ENCODE measurements at places on chromosomes 6 and 20. TPM values are rescaled to one million over a fixed set of nuclear protein-coding genes. Genes with fewer than 3 reads are reported as not detected.

GRCh38 chr6:169081248-169081647, 172.4 kb downstream of the THBS2 start:
- DNase-seq: no peak

The BCKDHB gene
- total RNA-seq: 17.9 TPM

The POLR1H gene
- total RNA-seq: 16.5 TPM

The PNPLA1 gene
- not detected for total RNA-seq

The IL17F gene
- total RNA-seq: not detected

DNA sequence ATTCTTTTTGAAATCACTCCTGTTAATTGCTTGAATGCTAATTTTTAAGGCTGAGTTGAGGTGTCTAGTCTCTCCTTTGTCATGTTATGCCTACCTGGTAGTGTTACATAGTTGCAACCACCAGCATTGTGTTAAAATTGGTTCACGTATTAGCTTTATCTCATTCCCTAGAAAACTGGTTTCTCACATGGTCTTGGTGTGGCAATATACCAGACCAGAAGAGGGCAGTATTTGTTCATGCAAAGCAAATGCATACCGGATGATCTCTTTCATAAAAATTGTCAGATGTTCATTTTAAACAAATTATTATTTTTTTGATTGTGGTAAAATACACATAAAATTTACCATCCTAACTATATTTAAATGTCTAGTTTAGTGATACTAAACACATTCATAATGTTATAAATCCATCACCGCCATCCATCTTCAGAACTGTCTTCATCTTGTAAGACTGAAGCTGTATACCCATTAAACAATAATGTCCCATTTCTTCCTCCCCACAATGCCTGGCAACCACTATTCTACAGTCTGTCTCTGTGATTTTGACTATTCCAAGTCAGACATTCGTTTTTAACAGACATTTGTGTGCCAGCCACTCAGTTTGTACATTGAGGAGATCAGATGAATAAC, 92.8 kb downstream of the ATRN start:
- no peak for DNase-seq

DNA sequence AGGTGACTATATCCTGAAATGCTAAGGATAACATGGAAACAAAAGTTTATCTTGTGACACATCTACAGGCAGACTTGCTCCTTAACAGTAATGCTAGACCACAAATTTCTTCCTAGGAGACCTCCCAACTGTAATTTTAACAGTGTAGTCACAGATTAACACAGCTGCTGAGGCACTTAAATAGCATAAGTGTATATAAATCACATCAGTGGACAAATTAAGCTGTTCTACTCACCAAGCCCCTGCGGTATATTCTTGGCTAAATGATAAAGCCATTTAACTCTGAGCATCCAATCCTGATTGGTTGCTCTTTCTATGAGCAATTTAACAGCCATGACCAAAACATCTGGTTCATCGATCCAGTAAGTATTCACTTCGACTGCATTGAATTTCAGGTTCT, 73.3 kb upstream of the LYRM2 start:
- DNase-seq: no peak

DNA sequence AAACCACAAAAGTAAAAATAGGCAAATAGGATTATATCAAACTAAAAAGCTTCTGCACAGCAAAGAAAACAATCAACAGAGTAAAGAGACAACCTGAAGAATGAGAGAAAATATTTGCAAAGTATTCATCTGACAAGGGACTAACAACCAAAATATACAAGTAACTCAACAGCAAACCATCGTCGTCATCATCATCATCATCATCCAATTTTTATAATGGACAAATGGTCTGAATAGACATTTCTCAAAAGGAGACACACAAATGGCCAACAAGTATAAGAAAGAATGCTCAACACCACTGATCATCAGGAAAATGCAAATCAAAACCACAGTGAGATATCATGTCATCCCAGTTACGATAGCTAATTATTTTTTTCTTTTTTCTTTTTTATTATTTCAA, 62.0 kb downstream of the ANKEF1 start:
- DNase-seq: no peak

DNA sequence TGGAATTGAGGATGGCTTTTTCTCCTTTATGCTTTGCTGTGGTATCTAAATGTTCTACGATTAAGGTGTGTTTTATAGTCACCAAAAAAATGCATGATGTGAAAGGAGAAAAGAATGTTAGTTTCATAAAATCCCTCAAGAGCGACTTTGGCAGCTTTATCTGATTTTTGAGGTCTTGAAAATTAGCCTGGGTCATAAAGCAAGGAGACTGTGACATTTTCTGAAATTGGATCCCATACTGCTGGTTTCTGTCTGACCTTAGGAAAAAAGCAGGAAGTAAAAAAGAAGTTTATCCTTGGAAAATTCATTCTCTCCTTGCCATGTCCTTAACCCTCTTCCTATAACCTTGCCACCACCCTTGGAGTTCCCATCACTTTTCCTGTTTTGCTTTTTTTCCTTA, 525.3 kb downstream of the CD83 start:
- no peak for DNase-seq

GRCh38 chr20:16313917-16314316, 259.3 kb downstream of the KIF16B start:
- no peak for DNase-seq

The CDSN gene
- not detected for total RNA-seq

- no peak for DNase-seq
Measured at GRCh38 chr6:151257985-151258445, 18.2 kb downstream of the AKAP12 start.

GRCh38 chr6:87029711-87030314, 65.1 kb downstream of the CGA start:
- no peak for DNase-seq

The DYNLT1 gene
- 115 TPM for total RNA-seq

- no peak for DNase-seq
Measured at GRCh38 chr6:81148751-81149150, 603.7 kb downstream of the TENT5A start.

GRCh38 chr6:108348655-108349349, 53.9 kb downstream of the AFG1L start:
- DNase-seq: no peak

The KIF6 gene
- total RNA-seq: 0.57 TPM

GRCh38 chr20:18712882-18713281, 100.7 kb upstream of the SCP2D1 start:
- no peak for DNase-seq

GRCh38 chr6:16248271-16248853, 10.0 kb downstream of the GMPR start:
- DNase-seq: no peak

DNA sequence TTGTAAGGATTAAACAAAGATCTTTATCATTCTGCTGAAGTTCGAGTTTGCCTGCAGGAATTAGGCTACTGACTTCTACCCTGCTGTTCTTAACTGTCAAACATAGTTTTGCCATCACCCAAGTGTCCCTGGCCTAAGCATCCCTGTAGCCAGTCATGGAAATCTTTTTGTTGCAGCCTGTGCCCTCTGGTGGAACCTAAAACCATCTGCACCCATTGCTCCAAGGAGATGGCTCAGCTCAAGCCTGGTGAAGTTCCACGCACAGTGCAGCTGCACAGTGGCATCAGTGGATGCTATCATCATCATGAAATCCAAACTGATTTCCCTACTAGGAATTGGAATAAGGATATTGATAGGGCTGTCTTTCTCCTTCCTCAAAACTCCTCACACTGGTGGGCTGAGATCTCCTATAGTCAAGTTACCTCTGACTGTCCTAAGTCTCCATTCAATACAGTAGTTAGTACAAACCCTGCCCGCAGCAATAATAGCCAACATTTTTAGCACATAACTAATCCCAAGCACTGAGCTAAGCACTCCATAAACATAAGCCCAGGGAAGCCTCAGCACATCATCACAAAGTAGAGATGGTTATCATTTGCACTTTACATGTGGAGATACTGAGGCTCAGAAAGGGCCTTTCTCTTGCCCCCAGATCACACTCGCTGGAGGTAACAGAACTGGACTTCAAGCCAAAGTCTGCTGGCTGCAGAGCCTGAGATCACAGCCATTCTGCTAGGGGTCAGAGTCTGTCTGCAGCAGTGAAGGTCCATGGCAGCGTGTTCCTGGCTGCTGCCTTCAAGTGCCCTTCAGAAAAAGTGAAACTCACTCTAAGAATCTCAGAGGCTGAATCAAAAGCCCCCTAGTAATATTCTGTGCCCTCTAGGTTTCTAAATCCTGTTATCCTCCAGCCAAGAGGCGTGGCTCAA, 77.2 kb upstream of the MC3R start:
- no peak for DNase-seq

The UBD gene
- total RNA-seq: not detected

The ANGPT4 gene
- total RNA-seq: not detected

DNA sequence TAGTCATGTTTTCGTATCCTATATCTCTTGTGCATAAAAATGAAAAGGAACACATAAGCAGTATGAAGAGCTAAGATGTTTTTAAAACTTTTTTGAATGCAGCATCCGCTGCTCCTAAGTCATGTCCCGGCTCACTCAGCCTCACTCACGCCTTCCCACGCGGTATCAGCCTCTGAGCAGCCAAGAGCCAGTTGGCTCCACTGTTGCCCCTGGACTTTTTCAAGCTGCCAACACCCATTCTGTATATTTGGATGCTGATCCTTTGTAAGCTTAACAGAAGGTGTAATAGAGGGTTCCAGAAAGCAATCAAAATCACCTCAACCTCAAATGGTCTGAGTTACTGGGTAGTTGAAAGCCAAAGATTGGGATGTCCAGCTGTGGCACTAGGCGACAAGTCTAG, 139.3 kb downstream of the TTLL2 start:
- no peak for DNase-seq

GRCh38 chr6:148217921-148218320, 124.7 kb upstream of the SASH1 start:
- no peak for DNase-seq

The CLPSL1 gene
- total RNA-seq: not detected

The CBLN4 gene
- total RNA-seq: not detected

- DNase-seq: no peak
Measured at GRCh38 chr20:58048096-58048702, 180.3 kb downstream of the ANKRD60 start.

DNA sequence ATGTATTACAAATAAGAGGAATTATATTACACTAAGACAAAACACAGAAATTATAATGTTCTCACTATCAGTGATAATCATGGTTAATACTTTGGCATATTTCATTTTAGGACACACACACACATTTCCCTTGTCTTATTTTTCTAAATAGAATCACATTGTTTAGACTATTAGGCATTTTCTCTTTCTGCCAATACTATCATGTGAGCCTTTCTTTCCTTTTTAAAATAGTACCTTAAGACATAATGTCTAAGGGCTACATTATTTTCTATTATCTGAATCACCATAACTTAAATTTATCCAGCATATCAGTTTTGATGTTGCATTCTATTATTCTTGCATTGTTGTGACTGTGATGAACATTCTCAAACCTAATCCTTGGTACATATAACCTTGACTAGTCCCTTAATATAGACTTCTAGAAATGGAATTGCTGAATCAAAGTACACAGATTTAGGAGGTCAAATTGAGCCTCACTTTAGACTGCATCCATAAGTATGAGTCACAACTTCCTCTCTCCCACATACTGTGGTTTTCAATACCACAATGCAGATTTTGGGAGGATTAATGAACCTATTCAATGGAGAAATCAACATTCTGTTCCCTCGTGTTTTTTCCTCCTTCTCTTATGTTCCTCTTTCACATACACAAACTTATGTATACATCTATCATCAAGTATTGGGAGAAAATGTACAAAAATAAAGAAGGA, 212.6 kb downstream of the MOXD1 start:
- no peak for DNase-seq

The SCRT2 gene
- total RNA-seq: not detected

The FRK gene
- 4.5 TPM for total RNA-seq

The THBS2 gene
- 38.8 TPM for total RNA-seq

The E2F1 gene
- 1.1 TPM for total RNA-seq

The BTBD3 gene
- 34.5 TPM for total RNA-seq

GRCh38 chr6:88422831-88423230, 256.7 kb upstream of the CNR1 start:
- no peak for DNase-seq

GRCh38 chr6:25583099-25583498, 68.9 kb upstream of the SCGN start:
- no peak for DNase-seq

GRCh38 chr6:474453-475185, 83.1 kb downstream of the IRF4 start:
- DNase-seq: peak; percentile 68

The TGM3 gene
- not detected for total RNA-seq

- DNase-seq: no peak
Measured at GRCh38 chr20:51143652-51144051, 120.7 kb upstream of the KCNG1 start.
